Skeletal muscle cell (primary cell): ENCODE measurements at places on chromosomes 16 and 17.

DNA sequence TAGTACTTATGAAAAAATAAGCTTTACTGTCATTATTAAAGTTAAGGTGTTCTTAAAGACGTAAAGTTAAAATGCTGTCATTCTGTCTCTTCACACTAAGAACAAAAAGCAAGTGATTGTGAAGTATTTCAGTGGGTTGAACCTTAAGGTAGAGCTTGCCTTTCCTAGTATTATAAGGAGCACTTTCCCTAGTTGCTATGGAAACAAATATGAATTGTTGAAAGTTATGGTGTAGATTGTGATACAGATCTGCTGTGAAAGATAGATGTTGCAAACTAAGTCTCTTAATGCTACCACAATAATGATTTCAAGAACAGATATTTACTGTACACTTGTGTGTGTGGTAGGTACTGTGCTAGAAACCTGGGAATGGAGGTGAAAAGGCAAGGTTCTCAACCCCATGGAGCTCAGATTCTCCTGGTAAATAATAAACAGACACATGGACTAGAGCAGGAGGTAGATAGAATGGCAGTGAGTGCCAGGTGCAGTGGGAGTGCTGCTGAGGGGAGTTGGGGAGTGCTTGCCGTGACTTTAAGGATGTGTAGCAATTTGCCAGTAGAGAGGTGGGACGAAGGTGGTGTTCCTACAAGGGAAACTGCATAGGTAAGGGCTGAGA, 34.7 kb downstream of the MRTFB start:
- DNase-seq: no peak

DNA sequence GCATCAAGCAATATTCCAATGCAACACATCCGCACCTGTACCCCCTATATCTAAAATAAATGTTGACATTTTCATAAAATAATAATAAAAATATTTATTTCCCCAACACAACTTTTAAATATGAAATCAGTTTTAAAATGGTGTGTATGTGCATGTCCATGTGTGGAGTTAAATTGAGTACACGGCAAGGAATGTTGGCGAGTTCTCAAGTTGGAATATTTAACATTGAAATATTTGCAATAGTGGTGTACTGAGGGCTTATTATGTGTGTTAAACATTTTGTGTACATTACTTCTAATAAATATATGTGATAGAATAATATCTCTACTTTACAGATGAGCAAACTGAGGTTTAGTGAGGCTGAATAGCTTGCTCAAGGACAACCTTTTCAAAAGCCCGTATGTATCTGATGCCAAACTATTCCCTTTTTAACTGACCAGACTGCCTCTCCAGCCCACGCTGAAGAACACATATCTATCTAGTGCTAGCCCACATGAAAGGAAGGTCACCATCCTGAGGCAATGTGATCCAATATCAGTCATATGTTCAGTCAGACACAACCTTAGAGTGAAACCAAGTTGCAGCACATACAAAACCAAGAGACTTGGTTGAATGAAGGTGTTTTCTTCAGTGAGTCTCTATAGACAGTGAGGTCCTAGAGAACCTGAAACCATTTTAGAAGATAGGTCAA, 192.2 kb upstream of the CDH11 start:
- DNase-seq: no peak

DNA sequence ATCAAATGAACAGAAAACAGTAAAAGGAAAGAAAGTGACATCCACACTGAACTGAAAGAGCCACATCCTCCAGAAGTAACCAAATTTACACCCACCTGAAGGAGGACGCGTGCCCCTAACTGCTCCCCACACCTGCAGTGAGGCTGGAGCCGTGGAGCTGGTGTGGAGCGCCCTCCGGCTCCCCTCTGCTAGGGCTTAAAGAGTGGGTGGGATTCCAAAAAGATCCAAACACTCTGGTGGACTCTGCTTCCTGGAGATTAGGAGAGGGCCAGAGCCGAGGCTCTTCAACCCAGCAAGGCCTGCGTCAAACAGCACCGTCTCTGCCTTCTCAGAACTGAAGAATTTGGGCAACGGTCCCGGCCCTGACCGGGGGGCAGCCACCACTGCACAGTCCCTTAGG, 15.2 kb downstream of the CCDC40 start:
- no peak for DNase-seq

DNA sequence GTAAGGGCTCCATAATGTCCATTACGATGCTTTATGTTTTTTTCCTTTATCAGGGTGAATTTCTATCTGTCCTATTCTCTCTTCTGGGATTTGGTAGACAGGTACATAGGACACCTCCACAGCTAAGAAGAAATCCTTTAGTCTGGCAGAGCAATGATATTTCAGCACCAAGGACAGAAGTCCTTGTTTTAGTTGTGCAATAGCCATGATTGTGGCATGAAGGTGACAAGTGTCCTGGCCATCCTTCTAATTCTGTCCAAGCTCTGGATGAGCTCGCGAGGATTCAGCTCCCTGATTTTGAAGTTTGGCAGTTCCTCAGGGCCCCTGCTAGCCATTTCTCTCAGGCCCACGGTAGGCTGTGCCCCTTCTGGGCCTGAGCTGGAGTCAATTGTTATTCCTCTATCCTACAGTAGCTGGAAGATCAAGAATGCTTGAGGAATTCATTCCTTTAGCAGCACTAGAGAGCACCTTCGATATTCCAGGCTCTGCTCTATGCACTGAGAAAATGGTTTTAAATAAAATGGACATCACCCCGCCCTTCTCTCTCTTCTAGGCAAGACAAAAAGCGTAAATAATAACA, 320.8 kb downstream of the XYLT1 start:
- DNase-seq: no peak

GRCh38 chr16:88775825-88776224, 9.2 kb downstream of the PIEZO1 start:
- no peak for DNase-seq

GRCh38 chr17:75153780-75154194, 525 bp downstream of the JPT1 start:
- no peak for DNase-seq

GRCh38 chr17:39204245-39204644, 4.2 kb downstream of the RPL19 start:
- no peak for DNase-seq

- no peak for DNase-seq
Observed at GRCh38 chr17:248337-249235, 67.1 kb upstream of the DOC2B start.

DNA sequence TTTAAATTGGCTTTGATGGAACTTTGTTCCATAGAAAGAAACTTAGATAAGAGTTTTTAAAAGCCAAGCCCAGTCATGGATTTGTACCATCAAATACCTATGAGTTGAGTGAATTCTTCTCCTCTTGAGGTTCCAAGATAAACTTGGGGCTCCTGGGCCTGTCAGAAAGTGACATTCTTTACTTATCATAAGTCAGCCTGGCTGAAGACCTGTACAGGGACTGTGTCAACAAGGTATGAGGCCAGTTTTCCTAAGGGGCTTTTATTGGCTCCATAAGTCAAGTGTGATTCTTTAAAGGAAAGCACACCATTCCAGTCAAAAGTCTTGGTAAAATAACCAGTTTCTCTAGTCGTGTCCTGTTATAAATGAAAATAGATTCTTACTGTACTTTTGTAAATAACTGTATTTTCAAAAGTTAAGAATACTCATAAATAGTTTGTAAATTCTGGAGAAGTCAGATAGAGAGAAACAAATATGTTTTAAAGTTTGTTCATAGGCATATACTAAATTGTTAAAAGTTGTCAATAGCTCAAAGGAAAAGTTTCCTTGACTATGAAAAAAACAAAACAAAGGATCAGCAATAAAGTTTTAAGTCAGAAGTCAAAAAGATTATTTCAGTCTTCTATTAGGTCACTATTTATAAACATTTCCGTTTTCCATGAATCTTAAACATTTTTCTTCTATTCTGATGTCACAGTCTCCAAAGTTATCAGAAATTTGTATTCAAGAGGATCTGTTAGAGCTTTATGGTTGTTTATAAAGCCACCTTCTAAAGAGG, 22.5 kb upstream of the MYO1D start:
- DNase-seq: no peak

- DNase-seq: no peak
Observed at GRCh38 chr17:73025041-73025560, 67.4 kb downstream of the SLC39A11 start.

DNA sequence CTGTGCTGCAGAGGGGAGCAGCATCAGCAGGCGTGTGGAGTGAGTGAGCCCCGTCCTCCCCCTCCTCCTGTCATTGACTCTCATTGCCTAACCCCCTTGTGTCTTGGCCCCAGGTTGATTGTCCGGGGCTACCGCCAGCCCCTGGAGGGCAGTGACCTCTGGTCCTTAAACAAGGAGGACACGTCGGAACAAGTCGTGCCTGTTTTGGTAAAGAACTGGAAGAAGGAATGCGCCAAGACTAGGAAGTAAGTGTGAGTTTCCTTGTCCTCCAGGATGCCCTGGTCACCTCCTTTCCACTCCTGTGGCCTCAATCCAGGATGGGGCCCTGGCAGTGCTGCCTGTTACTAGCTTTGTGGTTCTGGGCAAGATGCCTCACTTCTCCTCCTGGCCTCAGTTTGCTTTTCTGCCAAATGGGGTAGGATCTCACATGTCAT, 87.0 kb downstream of the ABCC1 start:
- DNase-seq: no peak

DNA sequence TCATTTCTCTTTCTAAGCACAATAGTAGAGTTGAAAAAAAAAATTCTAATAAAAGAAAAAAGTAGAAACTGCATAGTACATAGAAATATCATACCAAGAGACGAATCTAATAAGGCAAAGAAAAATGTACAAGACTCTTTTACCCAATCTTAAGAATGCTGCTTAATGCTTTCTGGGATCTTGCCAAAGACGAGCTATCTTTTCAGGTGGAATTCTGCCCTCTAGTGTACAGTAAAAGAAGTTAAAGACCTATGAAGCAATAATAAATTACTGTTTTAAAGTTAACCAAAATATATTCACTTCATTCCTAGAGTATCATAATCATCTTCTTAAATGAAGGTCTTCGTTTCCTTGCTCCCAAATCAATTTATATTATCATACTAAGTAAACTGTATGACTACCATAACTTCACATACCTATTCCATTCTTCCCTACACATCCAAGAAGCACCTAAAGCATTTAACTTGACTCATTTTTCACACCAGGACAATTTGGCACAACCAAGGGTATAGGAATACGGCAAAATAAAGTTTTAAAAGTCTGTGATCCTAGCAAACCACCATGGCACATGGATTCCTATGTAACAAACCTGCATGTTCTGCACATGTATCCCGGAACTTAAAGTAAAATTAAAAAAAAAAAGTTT, 47.7 kb downstream of the CFDP1 start:
- DNase-seq: peak; percentile 63

GRCh38 chr16:59758848-59759247, 1024.7 kb upstream of the GOT2 start:
- DNase-seq: no peak

- DNase-seq: no peak
Observed at GRCh38 chr17:75077496-75078283, 10.1 kb upstream of the SLC16A5 start.

GRCh38 chr16:6377956-6378355, 954.7 kb upstream of the RBFOX1 start:
- DNase-seq: no peak
